ENCODE measurements at places on chromosomes 3 and 15. TPM values are rescaled to one million over a fixed set of nuclear protein-coding genes. Genes with fewer than 3 reads are reported as not detected.

Gene ACKR2
- 2.7 TPM for total RNA-seq

Gene SLC22A14
- total RNA-seq = not detected

Gene ANKUB1
- total RNA-seq = not detected

Gene RAMAC
- total RNA-seq = 27.4 TPM

Gene PLXND1
- 1.1 TPM for total RNA-seq

Gene SMC4
- total RNA-seq = 197 TPM

Gene DAZL
- total RNA-seq = not detected

Gene XCR1
- 0.05 TPM for total RNA-seq

Gene CADPS
- not detected for total RNA-seq

Gene TIGIT
- total RNA-seq = 3.6 TPM

Gene FBLN2
- total RNA-seq = not detected

Gene CCR9
- not detected for total RNA-seq

Gene SNTN
- total RNA-seq = not detected

Gene DCLK3
- not detected for total RNA-seq

Gene ALCAM
- total RNA-seq = 12.5 TPM

Gene ISLR2
- total RNA-seq = not detected

Gene CD200
- total RNA-seq = 14.0 TPM

Gene PLA2G4D
- total RNA-seq = not detected

Gene LYSMD4
- 13.0 TPM for total RNA-seq
